ENCODE measurements at places on chromosomes 7 and 10. TPM values are rescaled to one million over a fixed set of nuclear protein-coding genes. Genes with fewer than 3 reads are reported as not detected.
A peak's percentile ranks its signal among the peaks of the same experiment; 100 is the strongest.

- H3K36me3 ChIP-seq, result peaks cover 3% of the 10 kb centered on the region
- no peak overlapping the region for H3K27ac ChIP-seq
- H3K4me1 ChIP-seq, result peaks cover 16% of the 10 kb centered on the region
- DNase-seq, result no peak
- no peaks in the 10 kb centered on the region for H3K27me3 ChIP-seq
Measured at GRCh38 chr10:97570146-97570788, 2.3 kb upstream of the ANKRD2 start.

GRCh38 chr10:20202337-20202736, 386.1 kb downstream of the PLXDC2 start:
- no peak overlapping the region for H3K27ac ChIP-seq
- DNase-seq, result no peak
- no peak overlapping the region for H3K4me3 ChIP-seq
- H3K27me3 ChIP-seq, result no peaks in the 10 kb centered on the region
- H3K4me1 ChIP-seq, result no peaks in the 10 kb centered on the region

- H3K4me3 ChIP-seq, result no peak overlapping the region
- peaks cover 8% of the 10 kb centered on the region for H3K4me1 ChIP-seq
- H3K27me3 ChIP-seq, result no peaks in the 10 kb centered on the region
- no peak for DNase-seq
Measured at GRCh38 chr10:1736972-1737221, 428 bp downstream of the ADARB2 start.

DNA sequence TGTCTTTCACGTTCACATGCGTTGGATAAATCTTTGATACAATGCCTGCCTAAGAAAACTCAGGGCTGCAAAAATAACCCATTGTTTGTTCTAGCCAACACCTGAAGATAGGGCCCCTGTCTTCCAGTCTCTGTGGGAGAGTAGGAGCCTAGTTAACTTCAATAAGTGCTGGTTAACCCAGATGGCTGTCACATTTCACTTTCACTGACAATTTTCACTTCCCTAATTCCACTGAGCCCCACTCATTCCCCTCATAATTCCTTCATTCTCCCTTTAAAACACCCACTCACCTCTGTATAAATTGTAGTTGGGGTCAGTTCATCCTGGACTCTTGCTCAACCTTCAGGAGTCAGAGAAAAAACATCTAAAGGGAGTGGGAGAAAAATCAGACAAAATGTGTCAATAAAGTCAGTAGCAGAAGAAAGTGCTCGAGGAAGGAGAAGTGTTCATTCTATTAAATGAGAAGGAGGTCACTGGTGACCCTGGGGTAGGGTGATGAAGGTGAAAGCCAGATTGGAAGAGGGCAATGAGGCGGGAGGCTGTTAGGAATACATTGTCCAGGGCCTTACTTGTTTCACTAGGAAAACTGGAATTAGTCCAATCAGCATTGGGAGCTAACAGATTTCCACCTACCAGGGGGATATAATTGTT, 51.2 kb upstream of the ABI1 start:
- H3K36me3 ChIP-seq, result no peaks in the 10 kb centered on the region
- DNase-seq, result no peak
- no peak overlapping the region for H3K4me3 ChIP-seq
- no peak overlapping the region for H3K27ac ChIP-seq
- no peaks in the 10 kb centered on the region for H3K27me3 ChIP-seq

- H3K36me3 ChIP-seq, result no peaks in the 10 kb centered on the region
- no peak overlapping the region for H3K4me3 ChIP-seq
- DNase-seq, result no peak
- H3K4me1 ChIP-seq, result peaks cover 7% of the 10 kb centered on the region
- no peaks in the 10 kb centered on the region for H3K27me3 ChIP-seq
- H3K27ac ChIP-seq, result no peak overlapping the region
Measured at GRCh38 chr7:1717903-1718676, 48.0 kb downstream of the ELFN1 start.

DNA sequence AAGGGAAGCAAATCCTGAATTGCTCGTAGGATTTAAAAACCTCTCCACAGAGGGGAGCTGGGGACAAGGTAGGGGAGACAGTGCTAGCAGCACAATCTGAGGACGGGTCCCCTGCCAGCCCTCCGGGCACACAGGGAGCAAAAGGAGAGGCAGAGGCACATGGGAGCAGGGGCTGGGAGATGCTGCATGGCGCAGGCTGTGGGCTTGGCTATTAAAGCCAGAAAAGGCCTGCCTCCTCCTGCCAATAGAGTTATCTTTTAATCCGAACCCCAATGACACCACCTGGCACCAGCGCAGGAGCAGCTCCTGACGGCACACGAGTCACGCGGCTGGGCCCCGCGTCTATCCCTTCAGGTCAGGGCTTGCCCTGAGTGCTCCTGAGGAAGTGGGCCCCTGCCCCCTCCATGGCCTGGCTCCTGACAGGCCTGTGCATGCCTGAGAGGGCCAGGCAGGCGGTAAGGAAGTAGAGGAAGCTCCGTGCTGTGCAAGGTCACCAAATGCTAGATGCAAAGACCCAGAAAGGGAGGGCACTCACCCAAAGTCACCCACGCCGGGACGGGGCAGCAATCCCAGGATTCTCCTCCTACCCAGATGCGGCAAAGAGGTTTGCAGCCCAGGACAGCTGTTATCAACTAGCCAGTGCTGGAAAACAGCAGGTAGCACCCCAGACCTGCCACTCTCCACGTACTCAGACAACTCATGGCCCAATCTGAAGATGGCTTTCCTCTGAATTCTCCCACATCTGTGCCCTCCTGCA, 28.1 kb downstream of the DLG5 start:
- no peaks in the 10 kb centered on the region for H3K27me3 ChIP-seq
- peaks cover 23% of the 10 kb centered on the region for H3K4me1 ChIP-seq
- DNase-seq, result peak; percentile 71
- H3K36me3 ChIP-seq, result no peaks in the 10 kb centered on the region

- H3K36me3 ChIP-seq, result peaks cover 9% of the 10 kb centered on the region
- no peak for DNase-seq
Measured at GRCh38 chr10:103620352-103620740, 126.8 kb downstream of the NEURL1 start.

DNA sequence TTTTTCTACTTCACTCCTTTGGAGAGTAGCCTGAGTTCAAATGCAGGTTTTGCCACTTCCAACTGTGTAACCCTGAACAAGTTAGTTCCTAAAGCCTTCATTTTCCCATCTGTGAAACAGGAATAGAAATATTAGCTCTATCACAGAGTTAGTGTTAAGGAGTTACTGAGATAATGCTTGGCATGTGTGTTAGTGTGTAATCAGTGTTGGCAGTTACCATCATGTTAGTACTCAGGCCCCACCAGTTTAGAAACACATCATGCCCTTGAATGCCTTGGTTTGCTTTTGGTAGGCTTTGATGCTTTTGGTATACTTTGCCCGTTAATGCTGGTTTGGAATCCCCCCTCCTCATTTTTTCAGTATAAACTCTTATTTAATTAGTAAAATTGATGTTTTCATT, 119.7 kb downstream of the WNT2 start:
- no peaks in the 10 kb centered on the region for H3K27me3 ChIP-seq
- no peaks in the 10 kb centered on the region for H3K36me3 ChIP-seq
- no peaks in the 10 kb centered on the region for H3K4me1 ChIP-seq
- H3K4me3 ChIP-seq, result no peak overlapping the region
- DNase-seq, result no peak
- H3K27ac ChIP-seq, result no peak overlapping the region

GRCh38 chr10:75814014-75814413, 382.6 kb downstream of the LRMDA start:
- H3K27me3 ChIP-seq, result no peaks in the 10 kb centered on the region
- H3K4me3 ChIP-seq, result no peak overlapping the region
- no peak overlapping the region for H3K27ac ChIP-seq
- no peaks in the 10 kb centered on the region for H3K36me3 ChIP-seq

- H3K4me3 ChIP-seq, result no peak overlapping the region
- no peaks in the 10 kb centered on the region for H3K36me3 ChIP-seq
- no peak overlapping the region for H3K27ac ChIP-seq
- peaks cover 33% of the 10 kb centered on the region for H3K4me1 ChIP-seq
- no peaks in the 10 kb centered on the region for H3K27me3 ChIP-seq
Measured at GRCh38 chr10:116744163-116744753, 1.9 kb upstream of the HSPA12A start.

GRCh38 chr7:128935342-128935730, 2.4 kb upstream of the IRF5 start:
- no peak overlapping the region for H3K27ac ChIP-seq
- no peaks in the 10 kb centered on the region for H3K27me3 ChIP-seq
- H3K36me3 ChIP-seq, result no peaks in the 10 kb centered on the region

- H3K27me3 ChIP-seq, result no peaks in the 10 kb centered on the region
- no peak overlapping the region for H3K4me3 ChIP-seq
Measured at GRCh38 chr7:140364819-140365218, 33.5 kb downstream of the SLC37A3 start.

- no peak for DNase-seq
- no peaks in the 10 kb centered on the region for H3K4me1 ChIP-seq
- no peak overlapping the region for H3K4me3 ChIP-seq
- H3K36me3 ChIP-seq, result no peaks in the 10 kb centered on the region
- no peaks in the 10 kb centered on the region for H3K27me3 ChIP-seq
Measured at GRCh38 chr10:93921338-93921737, 27.6 kb downstream of the SLC35G1 start.

The NCF1 gene
- total RNA-seq, result 1.1 TPM

The PHKG1 gene
- 1.4 TPM for total RNA-seq
